Fibroblast of skin of back (primary cell): ENCODE measurements at places on chromosomes 4 and X.

- DNase-seq: no peak
Observed at GRCh38 chr4:905485-906338, 26.4 kb downstream of the GAK start.

- peak; percentile 2 for DNase-seq
Observed at GRCh38 chrX:74923942-74924448, 1.3 kb downstream of the NEXMIF start.

DNA sequence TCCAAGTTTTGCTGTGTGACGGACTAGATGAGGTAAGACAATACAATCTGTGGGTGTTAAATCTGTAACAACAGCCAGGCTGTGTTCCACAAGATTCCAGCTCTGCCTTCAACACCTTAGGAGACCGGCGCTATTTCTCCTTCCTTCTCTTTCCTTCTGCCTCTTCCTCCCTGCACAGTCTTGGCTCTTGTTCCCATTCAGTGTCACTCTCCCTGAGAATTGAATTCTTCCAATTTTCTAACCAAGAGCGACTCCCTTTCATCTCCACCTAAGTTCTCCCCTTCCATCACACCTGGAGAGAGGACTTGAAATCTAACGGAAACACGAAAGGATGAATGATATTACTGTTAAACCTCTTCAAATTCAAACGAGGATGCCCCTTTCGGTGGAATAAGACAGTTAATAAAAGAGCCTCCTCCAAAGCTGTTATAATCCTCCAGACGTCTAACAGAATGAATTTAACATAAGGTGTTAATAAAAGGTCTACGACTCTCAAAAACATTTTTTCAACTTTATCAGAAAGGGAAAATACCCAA is 2.7 kb downstream of the EPHA5 start:
- no peak for DNase-seq

DNA sequence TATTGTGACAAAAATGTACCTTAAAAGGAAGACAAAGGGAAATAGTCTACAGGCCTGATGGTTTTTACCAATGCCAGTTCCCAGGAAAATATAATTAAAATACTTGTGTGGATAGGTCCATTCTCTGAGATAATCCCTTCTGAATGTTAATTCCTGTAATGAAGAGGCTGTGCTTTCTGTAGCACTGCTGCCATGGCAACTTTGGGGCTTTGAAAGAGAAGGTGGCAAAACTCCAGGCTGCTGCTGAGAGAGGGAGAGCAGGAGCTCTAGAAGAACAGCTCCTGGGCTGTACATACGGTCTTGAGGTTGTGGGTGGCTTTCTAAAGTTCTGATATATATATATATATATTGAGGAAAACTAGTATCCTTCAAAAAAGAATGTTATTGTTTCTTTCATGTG is 125.4 kb downstream of the PDLIM5 start:
- DNase-seq: peak; percentile 66

GRCh38 chr4:6384541-6384940 is 87.9 kb downstream of the PPP2R2C start:
- DNase-seq: no peak

DNA sequence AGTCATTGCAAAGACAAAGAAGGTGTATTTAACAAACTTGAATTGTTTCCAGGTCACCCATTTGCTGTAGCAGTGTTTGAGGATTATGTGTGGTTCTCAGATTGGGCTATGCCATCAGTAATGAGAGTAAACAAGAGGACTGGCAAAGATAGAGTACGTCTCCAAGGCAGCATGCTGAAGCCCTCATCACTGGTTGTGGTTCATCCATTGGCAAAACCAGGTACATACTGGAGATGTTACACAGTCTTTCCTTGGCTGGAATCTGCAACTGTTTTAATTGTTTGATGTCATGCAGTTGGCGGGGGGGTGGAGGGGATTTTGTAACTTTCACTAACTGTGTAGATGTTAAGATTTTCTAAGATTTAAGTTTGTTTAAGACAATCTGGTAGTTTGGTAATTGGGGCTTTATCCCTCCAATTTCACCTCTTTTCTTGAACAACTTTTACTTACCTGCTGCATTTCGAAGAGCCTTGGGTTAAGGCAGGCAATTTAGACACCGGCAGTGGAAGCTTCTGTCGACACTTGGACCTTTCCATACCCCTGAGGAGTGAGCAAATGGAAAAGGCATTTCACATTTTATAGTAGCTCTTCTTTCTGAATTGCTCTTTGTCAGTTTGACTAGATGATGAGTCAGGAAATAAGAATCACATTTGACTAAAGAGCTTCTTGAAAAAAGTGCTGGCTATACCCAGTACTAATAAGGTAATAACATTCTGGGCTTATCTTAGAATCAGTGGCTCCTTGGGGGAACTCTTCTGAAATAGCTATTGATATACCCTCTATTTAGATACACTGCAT is 67.4 kb downstream of the EGF start:
- peak; percentile 89 for DNase-seq

DNA sequence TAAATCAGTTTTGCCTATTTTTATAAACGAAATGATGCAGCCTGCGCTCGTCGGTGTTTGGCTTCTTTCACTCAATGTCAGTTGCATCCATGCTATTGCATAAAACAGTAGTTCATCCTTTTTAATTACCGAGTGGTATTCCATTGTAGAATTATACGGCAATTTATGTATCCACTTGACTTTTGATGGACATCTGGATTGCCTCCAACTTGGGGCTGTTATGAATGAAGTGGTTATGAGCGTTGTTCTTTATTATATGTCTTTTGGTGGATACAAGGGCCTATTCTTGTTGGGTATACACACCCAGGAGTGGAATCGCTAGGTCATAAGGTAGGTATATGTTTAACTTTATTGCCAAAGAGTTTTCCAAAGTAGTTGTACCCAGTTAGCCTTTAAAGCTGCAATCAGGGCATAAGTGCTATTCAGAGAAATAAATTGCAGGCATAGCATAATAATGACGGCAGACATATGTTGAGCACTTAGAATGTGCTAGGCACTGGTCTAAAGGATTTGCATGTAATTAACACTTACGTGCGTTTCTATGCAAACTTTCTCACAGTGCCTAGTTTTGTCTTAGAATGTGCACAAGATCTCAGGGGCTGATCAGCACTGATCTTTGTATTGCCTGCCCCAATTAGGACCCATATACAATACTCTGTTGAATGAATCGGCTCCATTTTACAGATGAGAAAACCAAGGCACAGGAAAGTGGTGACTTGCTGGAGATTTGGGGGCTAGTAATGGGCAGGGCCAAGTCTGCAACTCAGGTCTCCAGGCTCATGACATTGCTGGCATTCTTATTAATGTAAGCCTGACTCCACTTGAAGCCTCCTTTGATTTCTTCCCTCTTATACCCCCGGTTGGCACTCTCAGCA is 407.0 kb downstream of the BCOR start:
- DNase-seq: no peak

GRCh38 chrX:46841346-46841745 is 4.5 kb downstream of the RP2 start:
- DNase-seq: peak; percentile 26

DNA sequence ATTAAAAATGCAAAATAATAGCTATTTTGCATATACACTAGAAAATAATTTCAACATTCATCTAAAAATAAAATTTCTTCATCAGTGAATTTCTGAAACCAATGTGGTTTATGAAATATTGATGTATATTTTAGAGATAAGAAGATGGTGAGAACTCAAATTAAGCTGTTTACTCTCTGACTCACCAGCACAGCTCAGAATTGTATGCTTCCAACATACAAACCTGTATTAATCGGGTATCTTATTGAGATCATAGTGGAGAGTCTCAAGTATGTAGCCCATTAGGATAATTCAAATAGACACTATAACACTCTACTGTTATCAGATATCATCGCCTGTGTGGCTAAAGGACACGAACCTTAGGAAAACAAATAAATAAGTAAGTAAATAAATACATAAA is 899.5 kb upstream of the INTU start:
- peak; percentile 31 for DNase-seq

DNA sequence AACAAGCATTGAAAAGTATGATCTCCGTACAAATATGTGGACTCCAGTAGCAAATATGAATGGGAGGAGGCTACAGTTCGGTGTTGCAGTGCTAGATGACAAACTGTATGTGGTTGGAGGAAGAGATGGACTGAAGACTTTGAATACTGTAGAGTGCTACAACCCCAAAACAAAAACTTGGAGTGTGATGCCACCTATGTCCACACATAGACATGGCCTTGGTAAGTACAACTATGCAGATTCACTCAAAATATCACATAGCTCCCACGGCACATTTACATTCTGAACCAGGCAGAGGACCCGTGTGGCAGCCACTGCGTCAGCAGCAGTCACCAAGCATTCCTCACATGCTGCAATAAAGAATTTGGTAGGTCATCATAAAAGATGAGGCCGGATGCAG is 41.3 kb downstream of the KLHL5 start:
- DNase-seq: no peak

GRCh38 chr4:81084029-81084428 is 53.5 kb downstream of the BMP3 start:
- DNase-seq: peak; percentile 3

GRCh38 chr4:54332542-54332941 is 103.4 kb downstream of the PDGFRA start:
- DNase-seq: no peak

DNA sequence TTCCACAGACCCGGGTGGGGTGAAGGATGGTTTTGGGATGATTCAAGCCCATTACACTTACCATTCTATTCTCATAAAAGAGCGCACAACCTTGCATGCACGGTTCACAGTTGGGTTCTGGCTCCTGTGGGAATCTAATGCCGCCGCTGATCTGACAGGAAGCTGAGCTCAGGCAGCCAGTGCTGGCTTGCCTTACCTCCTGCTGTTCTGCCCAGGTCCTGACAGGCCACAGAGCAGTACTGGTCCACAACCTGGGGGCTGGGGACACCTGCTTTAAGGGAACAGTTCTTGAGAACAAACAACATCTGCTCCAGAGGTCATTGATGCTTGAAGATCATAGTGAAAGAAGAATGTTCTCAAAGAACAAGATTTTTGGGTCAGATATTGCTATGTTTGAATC is 8.0 kb upstream of the HS3ST1 start:
- DNase-seq: no peak

- DNase-seq: no peak
Observed at GRCh38 chr4:137602436-137602835, 70.1 kb upstream of the PCDH18 start.

- DNase-seq: no peak
Observed at GRCh38 chr4:3328814-3329663, 36.2 kb downstream of the RGS12 start.

DNA sequence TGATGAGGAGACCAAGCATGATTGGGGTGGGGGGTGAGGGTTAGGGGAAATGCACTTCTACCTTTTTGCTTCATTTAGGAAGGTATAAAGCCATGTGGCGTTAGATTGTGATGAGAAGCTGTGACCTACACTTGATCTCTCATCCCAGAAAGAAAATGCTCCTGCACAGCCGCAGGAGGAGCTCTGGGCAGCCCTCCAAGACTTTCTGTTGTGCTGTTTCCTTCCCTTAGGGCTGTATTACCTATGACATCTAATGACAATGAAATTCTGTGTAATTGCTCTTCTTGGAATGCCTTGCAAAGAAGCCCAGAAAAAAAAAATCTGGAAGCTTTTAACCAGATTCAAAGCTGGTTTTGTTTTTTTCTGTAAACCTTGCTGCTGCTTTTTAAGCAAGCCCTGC is 13.4 kb downstream of the PRPS2 start:
- no peak for DNase-seq

DNA sequence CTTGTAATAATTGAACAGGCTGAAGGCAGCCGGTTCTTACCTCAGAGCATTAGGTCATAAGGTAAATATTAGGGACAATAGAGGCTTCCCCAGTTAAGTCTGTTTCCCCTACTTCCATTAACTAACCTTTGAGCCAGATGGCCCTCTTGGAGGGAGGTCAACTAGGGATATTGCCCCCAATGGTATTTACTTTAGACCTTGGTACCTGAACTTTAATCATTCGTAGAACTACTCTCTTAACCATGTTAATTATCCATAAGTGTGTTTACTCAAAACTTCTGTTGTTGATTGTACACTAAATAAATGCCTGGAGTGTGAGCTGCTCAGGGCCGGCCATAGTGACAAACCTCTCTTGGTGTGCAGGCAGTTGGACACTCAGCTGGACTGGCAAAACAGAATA is 1843.5 kb upstream of the AGA start:
- no peak for DNase-seq

GRCh38 chr4:168743601-168744000 is 246.7 kb downstream of the PALLD start:
- DNase-seq: no peak

- DNase-seq: no peak
Observed at GRCh38 chr4:99729186-99729585, 71.6 kb upstream of the C4orf54 start.
